Common myeloid progenitor, CD34-positive (primary cell): ENCODE measurements at places on chromosomes 5 and 9.

GRCh38 chr5:138542180-138542955, 668 bp downstream of the ETF1 start:
- DNase-seq, result peak; percentile 41
- H3K27ac ChIP-seq, result peak overlapping the region; percentile 100
- no peaks in the 10 kb centered on the region for H3K27me3 ChIP-seq

DNA sequence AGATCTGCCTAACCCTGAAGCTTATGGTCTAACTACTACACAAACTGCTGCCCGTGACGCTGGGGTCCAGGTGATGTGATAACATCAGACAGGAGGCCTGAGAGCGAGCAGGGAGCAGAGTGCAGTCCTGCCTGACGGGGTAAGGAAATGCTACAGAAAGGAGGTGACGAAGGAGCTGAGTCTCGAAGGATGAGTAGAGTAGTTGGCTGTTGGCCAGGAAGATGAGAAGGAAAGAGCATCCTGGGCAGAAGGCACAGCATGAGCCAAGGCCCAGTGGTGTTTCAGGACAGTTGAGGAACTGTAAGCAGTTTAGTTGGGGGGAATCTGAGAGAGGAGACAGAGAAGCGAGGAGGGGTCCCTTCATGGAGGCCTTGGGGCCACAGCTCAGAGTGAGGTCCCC, 136.0 kb upstream of the TBC1D2 start:
- peaks cover 7% of the 10 kb centered on the region for H3K4me1 ChIP-seq
- H3K27ac ChIP-seq, result no peak overlapping the region
- H3K36me3 ChIP-seq, result no peaks in the 10 kb centered on the region
- no peak for DNase-seq
- no peaks in the 10 kb centered on the region for H3K27me3 ChIP-seq

- H3K4me1 ChIP-seq, result no peaks in the 10 kb centered on the region
- H3K27ac ChIP-seq, result no peak overlapping the region
- no peak overlapping the region for H3K4me3 ChIP-seq
- DNase-seq, result no peak
Measured at GRCh38 chr5:73097740-73098139, 22.6 kb upstream of the TMEM171 start.

- H3K4me1 ChIP-seq, result no peaks in the 10 kb centered on the region
- no peaks in the 10 kb centered on the region for H3K36me3 ChIP-seq
- no peak overlapping the region for H3K4me3 ChIP-seq
- H3K27me3 ChIP-seq, result peaks cover 2% of the 10 kb centered on the region
Measured at GRCh38 chr9:87853302-87853701, 29.4 kb upstream of the SPATA31E1 start.

DNA sequence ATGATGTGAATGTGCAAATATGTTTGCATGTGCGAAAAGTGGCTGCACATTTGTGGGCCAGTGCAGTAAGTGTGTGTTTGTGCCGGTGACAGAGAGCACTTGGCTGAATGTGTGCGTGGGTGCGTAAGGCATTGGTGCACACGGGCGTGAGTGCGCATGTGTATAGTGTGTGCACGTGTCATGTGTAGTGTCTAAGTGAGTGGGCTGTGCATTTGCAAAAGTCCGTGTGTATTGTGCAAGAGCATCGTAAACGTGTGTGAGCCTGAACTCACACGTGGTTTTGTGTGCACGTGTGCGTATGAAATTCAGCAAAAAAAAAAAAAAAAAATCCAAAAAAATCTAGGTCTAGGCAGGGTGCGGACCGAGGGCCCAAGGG, 6.5 kb upstream of the EBF1 start:
- H3K4me1 ChIP-seq, result peaks cover 27% of the 10 kb centered on the region
- H3K4me3 ChIP-seq, result peak overlapping the region; percentile 50
- no peak overlapping the region for H3K27ac ChIP-seq
- H3K27me3 ChIP-seq, result peaks cover 14% of the 10 kb centered on the region
- H3K36me3 ChIP-seq, result no peaks in the 10 kb centered on the region

- H3K27ac ChIP-seq, result no peak overlapping the region
- H3K4me1 ChIP-seq, result no peaks in the 10 kb centered on the region
- peaks cover 14% of the 10 kb centered on the region for H3K27me3 ChIP-seq
- no peak overlapping the region for H3K4me3 ChIP-seq
- H3K36me3 ChIP-seq, result no peaks in the 10 kb centered on the region
- no peak for DNase-seq
Measured at GRCh38 chr9:97704345-97704677, 7.2 kb upstream of the XPA start.

DNA sequence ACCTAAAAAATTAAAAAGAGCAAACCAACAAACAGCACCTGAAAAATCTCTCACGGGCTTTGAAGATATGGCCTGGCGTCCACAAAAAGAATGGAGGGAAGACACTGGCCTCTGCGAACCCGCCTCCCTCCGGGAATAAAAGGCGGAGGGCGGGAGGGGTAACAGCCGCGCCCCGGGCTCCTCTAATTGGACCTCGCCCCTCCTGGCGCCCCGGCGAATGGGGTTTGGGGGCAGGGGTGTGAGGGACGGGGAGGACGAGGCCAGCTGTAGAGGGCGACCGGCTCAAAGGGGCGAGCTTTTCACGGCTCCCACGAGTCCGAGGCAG, 753 bp downstream of the FANCC start:
- no peak for DNase-seq
- H3K4me1 ChIP-seq, result peaks cover 27% of the 10 kb centered on the region
- peak overlapping the region; percentile 90 for H3K27ac ChIP-seq
- peak overlapping the region; percentile 71 for H3K4me3 ChIP-seq
- H3K36me3 ChIP-seq, result no peaks in the 10 kb centered on the region

DNA sequence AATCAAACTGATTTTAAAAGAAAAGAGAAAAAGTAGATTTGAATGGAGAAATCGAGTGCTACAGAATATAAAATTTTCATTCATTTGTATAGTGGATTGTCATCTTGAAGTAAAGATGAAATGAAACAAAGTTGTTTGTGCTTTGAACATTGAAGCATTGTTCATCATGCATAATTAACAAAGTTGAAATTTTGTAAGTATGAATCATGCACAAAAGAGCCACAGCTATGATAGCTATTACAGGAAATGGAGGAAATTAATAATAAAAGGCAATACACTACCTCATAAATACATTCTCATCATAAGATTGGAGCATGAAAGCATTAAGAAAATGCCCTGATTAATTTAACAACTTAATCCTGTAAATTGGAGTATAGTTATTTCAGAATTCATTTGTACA, 153.4 kb upstream of the TLX3 start:
- no peaks in the 10 kb centered on the region for H3K36me3 ChIP-seq
- DNase-seq, result no peak
- H3K27ac ChIP-seq, result no peak overlapping the region
- no peak overlapping the region for H3K4me3 ChIP-seq
- H3K4me1 ChIP-seq, result peaks cover 6% of the 10 kb centered on the region
- no peaks in the 10 kb centered on the region for H3K27me3 ChIP-seq

DNA sequence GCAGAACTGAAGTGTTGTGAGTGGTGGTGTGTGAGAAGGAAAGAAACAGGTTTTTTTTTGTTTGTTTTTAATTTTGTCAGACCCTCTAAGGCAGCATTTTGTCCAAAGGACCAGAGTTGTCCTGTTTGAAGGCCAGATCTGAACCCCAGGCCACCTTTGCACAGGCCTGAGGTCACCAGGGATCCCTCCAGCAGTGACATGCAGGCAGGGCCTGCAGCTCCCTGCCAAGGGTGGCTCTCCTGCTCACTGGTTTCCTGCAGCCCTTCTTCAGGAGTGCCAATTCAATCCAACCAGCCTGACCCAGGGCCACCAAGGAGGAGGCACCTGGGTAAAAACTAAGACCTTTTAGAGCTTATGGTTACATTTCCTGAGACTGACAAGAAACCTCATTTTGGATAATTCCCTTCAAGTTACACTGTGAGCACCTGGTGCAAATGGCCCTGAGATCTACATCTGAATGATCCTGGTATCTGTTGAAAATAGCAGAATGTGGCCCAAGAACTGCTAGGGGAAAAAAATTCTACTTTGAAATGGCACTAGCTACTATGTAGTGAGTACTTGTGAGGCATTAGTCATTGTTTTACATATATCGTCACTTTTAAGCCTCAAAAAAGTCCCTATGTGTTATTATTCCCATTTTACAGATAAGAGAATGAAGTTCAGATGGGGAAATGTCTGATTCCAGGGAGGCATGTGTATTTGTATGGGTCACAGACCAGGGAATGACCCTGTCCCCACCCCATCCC, 33.5 kb upstream of the SMU1 start:
- H3K4me1 ChIP-seq, result no peaks in the 10 kb centered on the region
- H3K4me3 ChIP-seq, result no peak overlapping the region
- no peaks in the 10 kb centered on the region for H3K27me3 ChIP-seq
- no peak overlapping the region for H3K27ac ChIP-seq
- peaks cover 8% of the 10 kb centered on the region for H3K36me3 ChIP-seq
- DNase-seq, result no peak

DNA sequence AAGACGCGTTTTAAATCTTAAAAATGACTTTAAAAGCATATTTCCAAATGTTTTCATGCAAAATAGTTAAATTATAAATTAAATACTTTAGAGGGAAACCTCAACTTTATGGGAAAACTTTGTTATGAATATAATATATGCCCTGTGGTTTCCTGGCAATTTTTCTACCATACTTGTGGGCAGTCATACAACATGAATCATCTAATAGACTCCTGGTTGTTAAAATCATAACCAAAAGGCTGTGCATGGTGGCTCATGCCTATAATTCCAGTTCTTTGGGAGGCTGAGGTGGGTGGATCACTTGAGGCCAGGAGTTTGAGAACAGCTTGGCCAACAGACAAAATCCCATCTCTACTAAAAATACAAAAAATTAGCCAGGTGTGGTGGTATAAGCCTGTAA, 18.2 kb downstream of the ATP10B start:
- no peak overlapping the region for H3K4me3 ChIP-seq
- DNase-seq, result no peak
- H3K4me1 ChIP-seq, result no peaks in the 10 kb centered on the region
- no peaks in the 10 kb centered on the region for H3K27me3 ChIP-seq
- H3K36me3 ChIP-seq, result no peaks in the 10 kb centered on the region

DNA sequence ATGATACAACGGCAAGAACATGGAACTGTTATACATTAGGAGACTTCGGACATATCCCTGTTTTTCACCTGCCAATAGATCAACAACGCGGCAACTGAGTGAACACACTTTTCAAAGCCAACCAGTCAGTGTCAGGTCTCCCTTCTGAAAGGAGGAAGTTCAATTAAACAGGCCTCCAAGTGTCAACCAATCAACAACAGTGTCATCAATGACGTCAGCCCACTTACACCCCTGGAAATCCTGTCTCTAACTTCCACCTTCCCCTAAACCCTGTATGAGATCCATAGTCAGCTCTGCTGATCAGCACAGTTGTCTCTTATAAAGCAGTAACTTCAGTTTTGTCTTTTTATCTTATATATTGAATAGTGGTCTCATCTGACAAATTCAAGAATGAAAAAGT, 36.6 kb downstream of the DMRT3 start:
- H3K36me3 ChIP-seq, result no peaks in the 10 kb centered on the region
- H3K27ac ChIP-seq, result no peak overlapping the region
- H3K4me1 ChIP-seq, result no peaks in the 10 kb centered on the region
- H3K4me3 ChIP-seq, result no peak overlapping the region
- H3K27me3 ChIP-seq, result no peaks in the 10 kb centered on the region

GRCh38 chr5:36739751-36740221, 133.4 kb downstream of the SLC1A3 start:
- peak; percentile 94 for DNase-seq
- no peak overlapping the region for H3K4me3 ChIP-seq
- no peaks in the 10 kb centered on the region for H3K36me3 ChIP-seq
- H3K27ac ChIP-seq, result no peak overlapping the region
- H3K27me3 ChIP-seq, result no peaks in the 10 kb centered on the region

GRCh38 chr5:92635001-92635461, 946.0 kb downstream of the NR2F1-AS1 start:
- H3K36me3 ChIP-seq, result no peaks in the 10 kb centered on the region
- H3K27me3 ChIP-seq, result no peaks in the 10 kb centered on the region
- no peak overlapping the region for H3K4me3 ChIP-seq

DNA sequence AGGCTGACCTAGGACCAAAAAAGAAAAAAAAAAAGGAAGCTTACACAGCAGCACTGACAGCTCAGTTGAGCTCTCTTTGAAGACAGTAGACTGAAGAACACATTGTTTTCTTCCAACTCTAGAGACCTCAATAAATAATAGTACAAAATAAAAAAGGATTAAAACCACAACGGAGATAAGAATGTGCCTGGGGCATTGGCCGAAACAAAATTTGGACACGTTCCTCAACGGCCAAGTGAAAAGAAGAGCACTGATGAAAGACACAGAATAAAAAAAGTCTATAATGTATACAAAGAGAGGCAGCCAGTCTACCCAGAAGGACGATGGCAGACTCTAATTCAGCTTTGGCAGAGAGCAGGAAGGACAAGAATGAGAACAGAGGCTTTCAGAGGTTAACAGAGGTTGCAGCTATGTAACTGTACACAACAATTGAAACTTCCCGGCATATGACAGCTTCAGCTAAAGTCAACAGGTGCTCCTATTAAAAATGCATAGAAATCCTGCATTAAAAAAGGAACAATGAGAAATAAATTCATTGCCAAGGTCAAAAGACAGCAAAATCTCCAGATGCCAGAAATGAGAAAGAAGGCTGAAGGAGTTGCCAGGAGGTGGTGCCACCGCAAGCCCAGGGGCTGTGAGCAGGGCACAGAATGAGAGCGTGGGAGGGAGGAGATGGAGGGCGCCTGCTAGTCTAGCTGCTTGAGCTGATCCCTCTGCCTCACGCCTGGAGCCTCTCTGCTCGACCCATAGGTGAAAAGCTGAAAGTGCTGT, 113.9 kb downstream of the DCP2 start:
- H3K4me1 ChIP-seq, result no peaks in the 10 kb centered on the region
- H3K27ac ChIP-seq, result no peak overlapping the region
- H3K4me3 ChIP-seq, result no peak overlapping the region
- no peaks in the 10 kb centered on the region for H3K36me3 ChIP-seq
- no peak for DNase-seq

GRCh38 chr5:151805414-151806223, 33.9 kb downstream of the G3BP1 start:
- no peak overlapping the region for H3K4me3 ChIP-seq
- H3K27ac ChIP-seq, result no peak overlapping the region
- H3K4me1 ChIP-seq, result peaks cover 2% of the 10 kb centered on the region
- H3K36me3 ChIP-seq, result peaks cover 36% of the 10 kb centered on the region
- no peaks in the 10 kb centered on the region for H3K27me3 ChIP-seq

GRCh38 chr9:118554987-118555386, 814.2 kb downstream of the BRINP1 start:
- no peak overlapping the region for H3K27ac ChIP-seq
- no peaks in the 10 kb centered on the region for H3K4me1 ChIP-seq
- no peak for DNase-seq
- no peaks in the 10 kb centered on the region for H3K36me3 ChIP-seq

GRCh38 chr9:125655691-125656410, 51.2 kb downstream of the MAPKAP1 start:
- no peak for DNase-seq
- H3K27me3 ChIP-seq, result no peaks in the 10 kb centered on the region
- H3K4me3 ChIP-seq, result no peak overlapping the region
- no peak overlapping the region for H3K27ac ChIP-seq
- peaks cover 3% of the 10 kb centered on the region for H3K4me1 ChIP-seq

DNA sequence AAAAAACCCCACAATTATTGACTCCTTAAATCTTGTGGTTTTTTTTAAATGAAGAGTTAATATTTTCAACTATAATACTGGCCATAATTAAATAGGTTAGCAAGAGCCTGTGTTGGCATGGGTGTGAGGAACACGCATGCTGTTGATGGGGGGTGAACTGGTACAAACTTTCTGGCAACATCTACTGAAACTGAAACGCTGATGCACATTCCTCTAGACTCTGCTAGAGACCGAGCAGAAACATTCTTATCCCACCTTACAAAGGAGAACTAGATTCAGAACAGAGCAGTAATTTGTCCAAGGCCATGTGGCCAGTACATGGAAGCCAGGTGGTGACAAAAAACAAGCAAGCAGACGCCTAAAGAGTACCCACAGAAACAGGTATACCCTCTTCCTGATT, 2.4 kb downstream of the BICD2 start:
- peaks cover 58% of the 10 kb centered on the region for H3K4me1 ChIP-seq
- peak; percentile 48 for DNase-seq
